IMR-90 (cell line): ENCODE measurements at places on chromosomes 7 and 10.

DNA sequence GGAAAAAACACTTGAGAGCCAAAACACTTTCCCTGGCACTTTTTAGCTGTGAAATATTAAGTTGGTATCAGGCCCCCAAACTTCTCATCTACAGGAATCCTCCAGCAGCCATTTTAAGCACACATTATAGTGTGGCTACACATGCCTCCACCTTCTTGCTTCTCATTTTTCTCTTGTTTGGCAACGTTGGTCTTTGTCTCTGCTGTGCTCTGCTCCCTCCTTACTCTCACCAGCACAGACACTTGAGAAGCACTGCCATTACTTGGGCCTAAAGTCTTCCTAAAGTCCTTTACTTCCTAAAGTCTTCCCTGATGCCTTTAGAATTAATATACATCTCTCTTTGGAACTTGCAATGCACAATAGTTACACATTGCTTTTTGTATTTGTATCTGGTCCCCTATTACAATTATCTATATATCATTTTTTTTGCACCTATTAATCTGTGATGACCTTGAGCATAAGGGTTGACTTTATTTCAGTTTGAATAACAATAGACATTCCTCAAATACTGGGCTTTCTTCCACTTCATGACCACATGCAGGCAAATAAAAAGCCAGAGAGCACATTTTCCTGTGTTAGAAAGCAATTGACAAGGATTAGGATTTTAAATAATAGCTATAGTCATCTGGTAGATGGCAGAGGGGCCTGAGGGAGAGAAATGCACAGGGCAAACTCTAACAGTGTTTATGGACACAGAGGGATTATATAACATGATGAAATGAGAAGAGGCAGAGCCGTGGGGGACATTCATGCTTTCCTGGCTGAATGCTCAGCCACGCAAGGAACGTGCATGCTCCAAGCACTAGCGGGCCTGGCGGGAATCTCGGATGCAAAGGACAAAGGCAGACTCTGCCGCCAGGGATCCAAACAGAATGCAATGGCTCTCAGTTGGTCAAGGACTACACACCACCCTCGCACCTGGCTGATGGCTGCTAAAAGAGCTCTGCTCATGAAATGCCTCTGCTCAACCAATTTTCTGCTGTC lies 99.3 kb downstream of the CDC14C start:
- no peak overlapping the region for H3K4me3 ChIP-seq
- H3K27me3 ChIP-seq = no peaks in the 10 kb centered on the region
- H3K36me3 ChIP-seq = no peaks in the 10 kb centered on the region
- no peaks in the 10 kb centered on the region for H3K4me1 ChIP-seq
- DNase-seq = no peak

DNA sequence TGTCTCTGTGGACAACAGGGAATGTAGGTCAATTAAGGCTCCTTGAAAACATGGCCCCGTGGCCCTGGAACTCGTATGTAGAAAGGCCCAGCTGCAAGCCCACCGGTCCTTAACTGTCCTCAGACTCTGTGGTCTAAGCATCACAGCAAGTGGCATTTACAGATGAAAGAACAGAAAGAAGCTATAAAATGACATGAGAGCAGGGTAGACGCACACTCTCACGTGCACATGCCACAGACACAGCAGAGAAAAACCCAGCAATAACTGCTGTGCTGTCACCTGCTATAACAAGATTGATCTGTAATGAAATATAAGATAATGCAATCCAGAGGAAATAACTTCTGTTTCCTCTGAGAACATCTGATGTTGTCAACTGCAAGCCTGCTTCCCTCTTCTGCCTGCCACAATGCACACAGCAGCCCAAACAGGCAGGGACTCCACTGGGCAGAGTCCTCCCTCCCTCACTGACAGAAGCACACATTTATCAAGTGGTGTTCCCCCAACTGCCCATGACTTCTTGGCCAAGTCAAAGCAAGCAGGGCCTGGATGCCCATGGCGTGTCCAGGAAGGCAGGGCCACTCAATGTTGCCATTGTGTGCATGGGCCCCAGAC lies 63.9 kb downstream of the GFRA1 start:
- peaks cover 8% of the 10 kb centered on the region for H3K4me1 ChIP-seq
- DNase-seq = no peak
- no peaks in the 10 kb centered on the region for H3K36me3 ChIP-seq
- H3K4me3 ChIP-seq = no peak overlapping the region
- H3K27ac ChIP-seq = no peak overlapping the region

- DNase-seq = no peak
- no peaks in the 10 kb centered on the region for H3K27me3 ChIP-seq
- no peaks in the 10 kb centered on the region for H3K4me1 ChIP-seq
- no peaks in the 10 kb centered on the region for H3K36me3 ChIP-seq
- H3K4me3 ChIP-seq = no peak overlapping the region
These were observed 529.8 kb downstream of the GALNT17 start for GRCh38 chr7:71661671-71662224.

- no peaks in the 10 kb centered on the region for H3K36me3 ChIP-seq
- no peak overlapping the region for H3K4me3 ChIP-seq
- peaks cover 39% of the 10 kb centered on the region for H3K27me3 ChIP-seq
- H3K4me1 ChIP-seq = no peaks in the 10 kb centered on the region
- no peak overlapping the region for H3K27ac ChIP-seq
These were observed 3.3 kb downstream of the CYP2E1 start for GRCh38 chr10:133530506-133530905.

DNA sequence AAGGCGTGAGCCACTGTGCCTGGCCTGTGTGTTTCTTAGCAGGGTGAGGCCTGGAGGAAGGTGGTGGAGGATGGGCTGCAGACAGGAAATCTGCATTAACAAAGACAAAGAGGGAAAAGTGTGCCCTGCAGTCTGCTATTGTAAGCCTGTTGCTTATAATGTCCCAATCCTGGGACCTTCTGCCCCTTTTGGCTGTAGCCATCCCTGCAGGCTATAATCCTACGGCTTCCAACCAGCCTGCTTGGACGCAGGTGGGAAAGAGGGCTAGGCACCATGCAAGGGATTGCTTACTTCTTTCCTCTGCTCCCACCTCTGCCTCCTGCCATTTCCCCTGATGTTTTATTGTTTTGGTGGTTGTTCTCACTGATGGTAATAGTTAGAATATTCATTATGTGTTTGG lies 434.3 kb downstream of the PLXNA4 start:
- H3K27ac ChIP-seq = no peak overlapping the region
- no peaks in the 10 kb centered on the region for H3K27me3 ChIP-seq
- DNase-seq = no peak
- no peaks in the 10 kb centered on the region for H3K36me3 ChIP-seq

DNA sequence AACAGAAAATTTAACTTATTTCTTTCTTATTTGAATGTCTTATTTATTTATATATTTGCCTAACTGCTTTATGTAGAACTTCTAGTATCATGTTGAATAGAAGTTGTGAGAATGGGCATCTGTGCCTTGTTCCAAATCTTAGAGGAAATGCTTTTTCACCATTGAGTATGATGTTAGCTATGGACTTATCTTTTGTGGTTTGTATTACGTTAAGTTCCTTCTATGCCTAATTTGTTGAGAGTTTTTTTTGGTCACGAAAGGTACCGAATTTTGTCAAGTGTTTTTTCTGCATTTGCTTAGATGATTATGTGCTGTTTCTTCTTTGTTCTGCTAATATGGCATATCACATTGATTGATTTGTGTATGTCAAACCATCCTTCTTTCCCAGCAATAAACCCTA lies 161.0 kb upstream of the TRIM24 start:
- no peaks in the 10 kb centered on the region for H3K27me3 ChIP-seq
- no peaks in the 10 kb centered on the region for H3K4me1 ChIP-seq
- no peak overlapping the region for H3K27ac ChIP-seq
- no peak overlapping the region for H3K4me3 ChIP-seq
- DNase-seq = no peak

GRCh38 chr10:11095374-11095801 lies 77.7 kb downstream of the CELF2 start:
- no peak overlapping the region for H3K4me3 ChIP-seq
- H3K27ac ChIP-seq = no peak overlapping the region
- H3K36me3 ChIP-seq = no peaks in the 10 kb centered on the region

GRCh38 chr10:10596256-10596655 lies 421.4 kb upstream of the CELF2 start:
- H3K4me1 ChIP-seq = no peaks in the 10 kb centered on the region
- no peaks in the 10 kb centered on the region for H3K27me3 ChIP-seq
- H3K4me3 ChIP-seq = no peak overlapping the region
- no peaks in the 10 kb centered on the region for H3K36me3 ChIP-seq
- DNase-seq = no peak
- no peak overlapping the region for H3K27ac ChIP-seq

DNA sequence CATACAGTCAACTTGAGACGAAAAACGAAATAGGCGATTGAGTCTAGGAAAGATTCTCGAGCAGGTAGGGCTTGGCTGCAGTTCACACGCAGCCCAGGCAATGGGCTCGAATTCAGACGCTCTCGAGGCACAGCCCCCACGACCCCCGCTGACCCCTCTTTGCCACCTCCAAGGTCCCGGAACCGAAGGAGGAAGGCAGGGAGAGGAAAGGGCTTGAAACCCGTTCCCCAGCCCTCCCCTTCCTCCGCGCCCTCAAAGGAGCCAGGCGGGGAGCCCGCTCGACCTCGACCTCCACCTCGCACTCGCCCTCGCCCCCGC lies 441 bp downstream of the CCDC186 start:
- peak overlapping the region; percentile 90 for H3K4me3 ChIP-seq
- peak overlapping the region; percentile 92 for H3K27ac ChIP-seq
- no peak for DNase-seq
- no peaks in the 10 kb centered on the region for H3K4me1 ChIP-seq
- no peaks in the 10 kb centered on the region for H3K36me3 ChIP-seq

GRCh38 chr7:157460721-157461120 lies 123.9 kb downstream of the DNAJB6 start:
- no peaks in the 10 kb centered on the region for H3K4me1 ChIP-seq
- no peaks in the 10 kb centered on the region for H3K36me3 ChIP-seq
- DNase-seq = no peak
- no peak overlapping the region for H3K27ac ChIP-seq

GRCh38 chr10:64574371-64574770 lies 1053.2 kb downstream of the REEP3 start:
- no peaks in the 10 kb centered on the region for H3K4me1 ChIP-seq
- DNase-seq = no peak
- H3K27me3 ChIP-seq = no peaks in the 10 kb centered on the region

GRCh38 chr10:71316056-71316785 lies 2.8 kb upstream of the SLC29A3 start:
- H3K27ac ChIP-seq = no peak overlapping the region
- H3K4me3 ChIP-seq = no peak overlapping the region
- peak; percentile 4 for DNase-seq
- no peaks in the 10 kb centered on the region for H3K36me3 ChIP-seq
- H3K27me3 ChIP-seq = peaks cover 2% of the 10 kb centered on the region

DNA sequence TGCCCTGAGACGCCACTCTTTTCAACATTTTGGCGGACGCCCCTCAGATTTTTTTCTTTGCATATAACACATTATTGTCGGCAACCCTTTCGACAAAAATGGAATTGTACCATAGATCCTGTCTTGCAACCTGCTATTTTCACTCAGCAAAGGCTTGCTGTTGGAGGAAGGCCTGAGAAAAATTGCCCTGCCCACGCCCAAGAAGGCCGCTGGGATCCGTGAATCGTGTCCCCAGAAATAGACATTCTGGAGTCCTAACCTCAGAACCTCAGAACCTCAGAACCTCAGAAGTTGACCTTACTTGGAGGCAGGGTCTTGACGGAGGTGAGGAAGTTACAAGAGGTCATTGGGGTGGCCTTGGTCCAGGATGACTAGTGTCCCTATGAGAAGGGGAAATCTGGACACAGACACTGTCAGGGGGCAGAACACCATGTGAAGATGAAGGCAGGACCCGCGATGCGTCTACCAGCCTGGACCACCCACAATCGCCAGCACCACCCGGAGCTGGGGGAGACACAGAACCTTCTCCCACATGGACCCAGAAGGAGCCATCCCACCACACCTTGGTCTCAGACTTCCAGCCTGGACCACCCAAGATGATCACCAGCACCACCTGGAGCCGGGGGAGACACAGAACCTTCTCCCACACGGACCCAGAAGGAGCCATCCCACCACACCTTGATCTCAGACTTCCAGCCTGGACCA lies 19.1 kb upstream of the DNAAF5 start:
- no peak for DNase-seq
- no peak overlapping the region for H3K4me3 ChIP-seq
- H3K36me3 ChIP-seq = 0 out of 2 replicates have a peak, but pooled peaks cover 1% of the 10 kb centered on the region
- H3K4me1 ChIP-seq = 0 out of 2 replicates have a peak, but pooled peaks cover 1% of the 10 kb centered on the region
- H3K27me3 ChIP-seq = no peaks in the 10 kb centered on the region; the same call in 1 of the 2 replicates
- no peak overlapping the region for H3K27ac ChIP-seq

- peak; percentile 42 for DNase-seq
- H3K36me3 ChIP-seq = no peaks in the 10 kb centered on the region
- no peak overlapping the region for H3K27ac ChIP-seq
- peaks cover 4% of the 10 kb centered on the region for H3K4me1 ChIP-seq
- no peak overlapping the region for H3K4me3 ChIP-seq
- H3K27me3 ChIP-seq = peaks cover 11% of the 10 kb centered on the region
These were observed 37.0 kb upstream of the IL15RA start for GRCh38 chr10:6014241-6014761.

DNA sequence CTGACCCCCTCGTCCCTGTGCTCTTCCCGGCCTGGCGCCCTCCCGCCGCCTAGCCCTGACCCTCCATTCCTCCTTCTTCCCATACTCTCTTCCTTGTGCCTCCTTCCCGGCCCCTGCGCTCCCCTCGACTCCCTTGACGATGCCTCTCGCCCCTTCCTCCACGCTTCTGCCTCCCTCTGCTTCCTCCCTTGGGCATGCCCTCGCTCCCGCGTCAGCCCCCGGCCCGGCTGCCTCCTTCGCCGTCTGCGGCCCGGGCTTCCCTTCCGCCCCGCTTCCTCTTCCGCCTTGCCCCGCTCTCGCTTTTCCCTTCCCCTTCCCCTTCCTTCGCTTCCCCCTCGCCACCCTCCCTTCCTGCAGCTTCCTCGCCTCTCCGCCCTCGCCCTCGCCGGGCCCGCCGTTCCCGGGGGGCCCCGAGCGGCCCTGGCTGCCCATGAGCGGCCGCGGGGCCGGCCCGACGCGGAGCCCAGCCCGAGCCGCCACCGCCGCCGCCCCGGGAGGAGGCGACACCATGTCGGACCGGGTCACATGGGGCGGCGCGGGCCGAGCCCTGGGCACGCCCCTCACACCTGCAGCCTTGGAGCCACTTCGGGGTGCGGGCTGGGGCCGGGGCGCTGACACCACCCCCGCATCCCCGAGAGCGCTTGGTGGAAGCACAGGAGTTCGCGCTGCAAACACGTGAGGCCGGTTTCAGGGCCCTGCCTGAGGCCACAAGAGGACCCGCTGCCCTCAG lies at the start of gene FBXW4:
TSS of gene FBXW4 (minus strand) at position 497 of the 730 bp plus-strand sequence. CDS start at position 432, 65 bp downstream.
- H3K4me1 ChIP-seq = peaks cover 7% of the 10 kb centered on the region
- DNase-seq = peak; percentile 18
- no peaks in the 10 kb centered on the region for H3K27me3 ChIP-seq
- H3K4me3 ChIP-seq = peak within 1 kb of the TSS; percentile 75
- peaks cover 2% of the 10 kb centered on the region; the same call in 1 of the 2 replicates for H3K36me3 ChIP-seq
